ENCODE measurements at places on chromosomes 1 and 21.

DNA sequence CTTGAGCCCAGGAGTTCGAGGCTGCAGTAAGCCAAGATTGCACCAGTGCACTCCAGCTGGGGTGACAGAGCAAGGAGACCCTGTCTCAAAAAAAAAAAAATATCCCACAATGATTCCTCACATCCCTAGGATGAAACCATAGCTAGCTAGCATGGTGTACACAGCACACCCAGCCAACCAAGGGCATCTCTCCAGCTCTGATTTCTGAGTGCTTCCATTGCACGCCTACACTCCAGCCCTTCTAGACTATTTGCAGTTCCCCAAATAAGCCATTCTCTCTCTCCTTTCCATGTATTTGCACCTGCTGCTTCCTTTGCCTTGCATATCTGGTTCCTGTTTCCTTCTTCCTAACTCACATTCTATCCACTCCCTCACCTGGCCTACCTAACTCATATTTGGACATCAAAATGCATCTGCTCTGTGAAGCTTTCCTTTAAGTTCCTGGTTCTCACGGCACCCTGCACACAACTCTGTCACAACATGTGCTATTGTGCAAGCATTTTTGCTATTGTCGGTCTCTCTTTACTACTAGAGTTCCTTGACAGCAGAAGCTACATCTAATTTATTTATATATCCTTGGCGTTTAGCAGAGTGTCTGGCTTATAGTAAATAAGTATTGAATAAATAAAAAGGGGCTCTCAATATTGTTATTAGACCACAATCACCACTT is 2.4 kb upstream of the ELAPOR1 start:
- DNase-seq = no peak

- DNase-seq = no peak
These were observed 282.9 kb downstream of the PBX1 start for GRCh38 chr1:164841702-164842465.

- no peak for DNase-seq
These were observed 9.4 kb downstream of the MFN2 start for GRCh38 chr1:11989669-11990068.

- DNase-seq = peak; percentile 41
These were observed 1.5 kb upstream of the MXRA8 start for GRCh38 chr1:1359664-1360468.

GRCh38 chr21:34881839-34882371 is 167.2 kb downstream of the RUNX1 start:
- no peak for DNase-seq

DNA sequence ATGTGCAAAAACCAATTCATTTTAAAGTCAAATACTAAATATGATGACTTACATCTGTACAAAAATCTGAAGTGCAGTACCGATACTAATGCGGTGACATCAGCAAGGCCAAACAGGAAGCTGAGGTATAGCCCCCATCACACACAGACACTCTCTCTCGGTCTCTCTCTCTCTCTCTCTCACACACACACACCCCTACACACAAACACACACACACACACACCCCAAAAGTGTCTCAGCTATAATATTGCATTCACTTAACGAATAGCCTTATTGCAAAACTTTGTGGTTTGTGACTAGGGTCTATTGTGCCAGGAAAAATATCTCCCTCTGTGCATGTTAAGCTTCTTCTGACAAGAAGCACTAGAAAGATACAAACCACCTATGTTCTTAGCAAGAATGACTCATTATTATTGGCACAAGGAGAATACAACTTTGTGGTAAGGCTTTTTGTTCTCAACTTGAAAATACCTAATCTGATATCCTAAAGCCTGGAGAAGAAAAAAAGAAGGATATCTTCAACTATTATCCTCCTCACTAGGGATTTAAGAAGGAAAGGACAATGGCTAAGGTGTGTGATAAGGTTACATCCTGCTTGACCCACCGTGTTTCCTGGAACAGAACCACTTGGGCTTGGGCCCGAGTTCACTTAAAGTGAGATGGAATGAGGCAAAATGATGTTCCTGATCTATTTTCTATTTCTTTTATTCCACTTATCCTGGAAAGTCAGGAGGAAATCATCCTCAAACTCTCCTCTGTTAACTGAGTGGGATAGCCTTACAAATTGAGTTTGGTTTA is 107.1 kb downstream of the NIBAN1 start:
- DNase-seq = no peak

DNA sequence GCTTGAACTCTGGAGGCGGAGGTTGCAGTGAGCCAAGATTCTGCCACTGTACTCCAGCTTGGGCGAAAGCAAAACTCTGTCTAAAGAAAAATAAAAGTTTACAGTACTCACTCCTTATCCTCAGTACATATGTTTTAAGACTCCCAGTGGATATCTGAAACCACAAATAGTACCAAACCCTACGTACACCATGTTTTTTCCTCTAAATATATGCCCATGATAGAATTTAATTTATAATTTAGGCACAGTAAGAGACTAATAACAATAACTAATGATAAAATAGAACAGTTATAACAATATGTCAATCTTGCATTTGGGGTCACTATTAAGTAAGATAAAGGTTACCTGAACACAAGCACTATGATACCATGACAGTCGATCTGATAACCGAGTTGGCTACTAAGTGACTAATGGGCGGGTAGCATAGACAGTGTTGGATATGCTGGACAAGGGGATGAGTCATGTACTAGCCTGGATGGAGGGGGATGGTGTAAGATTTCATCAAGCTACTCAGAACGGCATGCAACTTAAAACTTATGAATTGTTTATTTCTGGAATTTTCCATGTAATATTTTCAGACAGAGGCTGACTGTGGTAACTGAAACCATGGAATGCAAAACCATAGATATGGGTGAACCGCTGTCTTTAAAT is 43.7 kb downstream of the ST7L start:
- no peak for DNase-seq

- DNase-seq = peak; percentile 52
These were observed 51.6 kb downstream of the PLEKHA6 start for GRCh38 chr1:204308023-204308628.

GRCh38 chr1:55503663-55504305 is 288.6 kb upstream of the USP24 start:
- DNase-seq = no peak

DNA sequence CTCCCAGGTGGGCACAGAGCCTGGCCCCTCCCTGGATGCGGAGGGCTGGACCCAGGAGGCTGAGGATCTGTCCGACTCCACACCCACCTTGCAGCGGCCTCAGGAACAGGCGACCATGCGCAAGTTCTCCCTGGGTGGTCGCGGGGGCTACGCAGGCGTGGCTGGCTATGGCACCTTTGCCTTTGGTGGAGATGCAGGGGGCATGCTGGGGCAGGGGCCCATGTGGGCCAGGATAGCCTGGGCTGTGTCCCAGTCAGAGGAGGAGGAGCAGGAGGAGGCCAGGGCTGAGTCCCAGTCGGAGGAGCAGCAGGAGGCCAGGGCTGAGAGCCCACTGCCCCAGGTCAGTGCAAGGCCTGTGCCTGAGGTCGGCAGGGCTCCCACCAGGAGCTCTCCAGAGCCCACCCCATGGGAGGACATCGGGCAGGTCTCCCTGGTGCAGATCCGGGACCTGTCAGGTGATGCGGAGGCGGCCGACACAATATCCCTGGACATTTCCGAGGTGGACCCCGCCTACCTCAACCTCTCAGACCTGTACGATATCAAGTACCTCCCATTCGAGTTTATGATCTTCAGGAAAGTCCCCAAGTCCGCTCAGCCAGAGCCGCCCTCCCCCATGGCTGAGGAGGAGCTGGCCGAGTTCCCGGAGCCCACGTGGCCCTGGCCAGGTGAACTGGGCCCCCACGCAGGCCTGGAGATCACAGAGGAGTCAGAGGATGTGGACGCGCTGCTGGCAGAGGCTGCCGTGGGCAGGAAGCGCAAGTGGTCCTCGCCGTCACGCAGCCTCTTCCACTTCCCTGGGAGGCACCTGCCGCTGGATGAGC is 34.2 kb downstream of the TRIM11 start:
- no peak for DNase-seq

DNA sequence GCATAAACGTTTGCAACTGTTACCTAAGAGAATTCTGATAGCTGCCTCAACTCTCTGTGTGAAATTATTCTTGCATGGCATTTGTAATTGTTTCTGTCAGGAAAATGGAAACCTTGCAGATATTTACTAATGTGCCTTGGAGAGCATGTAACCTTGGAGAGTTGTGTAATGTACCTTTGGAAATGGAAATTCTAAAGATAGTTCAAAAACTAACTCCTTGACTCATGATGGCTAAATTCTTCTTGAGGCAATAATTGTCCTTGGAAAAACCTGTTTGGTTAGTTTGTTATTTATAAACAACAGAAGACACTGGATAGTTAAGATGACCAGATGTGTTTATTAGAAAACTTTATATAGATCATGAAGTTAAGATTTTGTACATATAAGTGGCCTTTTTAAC is 1033.8 kb downstream of the PLA2G4A start:
- DNase-seq = no peak

DNA sequence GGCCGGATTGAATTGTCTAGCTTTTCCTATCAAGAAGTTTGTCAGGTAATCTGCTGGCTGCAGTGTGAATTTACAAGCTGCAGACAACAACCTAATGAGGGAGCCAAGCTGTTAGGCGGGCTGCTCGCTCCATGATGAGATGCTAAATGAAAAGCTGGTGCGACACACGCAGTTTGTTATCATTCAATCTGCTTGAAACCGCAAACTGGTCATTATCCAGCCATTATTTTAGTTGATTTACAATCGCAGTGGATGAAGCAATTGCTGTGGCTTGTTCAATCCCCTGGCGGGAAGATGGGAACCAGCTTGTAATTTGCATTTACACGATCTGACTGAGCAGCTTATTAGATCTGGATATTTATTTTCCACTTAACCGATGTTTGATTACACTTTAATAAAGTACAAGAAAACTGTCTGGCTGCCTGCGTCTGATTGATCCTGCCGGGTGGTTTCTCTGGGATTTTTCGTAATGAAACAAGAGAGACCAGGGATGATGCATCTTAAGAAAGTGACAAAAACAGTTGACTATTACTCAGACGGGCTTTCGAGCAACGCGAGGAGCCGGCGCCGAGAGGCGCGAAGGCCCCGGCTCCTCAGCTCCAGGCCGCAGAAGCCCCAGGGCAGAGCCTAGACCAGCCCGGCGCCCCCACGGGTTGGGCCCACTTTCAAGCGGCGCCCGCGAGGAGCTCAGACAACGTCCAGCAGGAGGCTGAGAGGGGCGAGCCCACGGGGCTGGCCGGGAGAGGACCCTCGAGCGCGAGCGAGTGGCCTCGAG is 118.0 kb upstream of the BARHL2 start:
- no peak for DNase-seq
